Gastrocnemius medialis (tissue), 4 donors: ENCODE measurements at places on chromosomes 16 and 17.
A peak's percentile ranks its signal among the peaks of the same experiment; 100 is the strongest.

DNA sequence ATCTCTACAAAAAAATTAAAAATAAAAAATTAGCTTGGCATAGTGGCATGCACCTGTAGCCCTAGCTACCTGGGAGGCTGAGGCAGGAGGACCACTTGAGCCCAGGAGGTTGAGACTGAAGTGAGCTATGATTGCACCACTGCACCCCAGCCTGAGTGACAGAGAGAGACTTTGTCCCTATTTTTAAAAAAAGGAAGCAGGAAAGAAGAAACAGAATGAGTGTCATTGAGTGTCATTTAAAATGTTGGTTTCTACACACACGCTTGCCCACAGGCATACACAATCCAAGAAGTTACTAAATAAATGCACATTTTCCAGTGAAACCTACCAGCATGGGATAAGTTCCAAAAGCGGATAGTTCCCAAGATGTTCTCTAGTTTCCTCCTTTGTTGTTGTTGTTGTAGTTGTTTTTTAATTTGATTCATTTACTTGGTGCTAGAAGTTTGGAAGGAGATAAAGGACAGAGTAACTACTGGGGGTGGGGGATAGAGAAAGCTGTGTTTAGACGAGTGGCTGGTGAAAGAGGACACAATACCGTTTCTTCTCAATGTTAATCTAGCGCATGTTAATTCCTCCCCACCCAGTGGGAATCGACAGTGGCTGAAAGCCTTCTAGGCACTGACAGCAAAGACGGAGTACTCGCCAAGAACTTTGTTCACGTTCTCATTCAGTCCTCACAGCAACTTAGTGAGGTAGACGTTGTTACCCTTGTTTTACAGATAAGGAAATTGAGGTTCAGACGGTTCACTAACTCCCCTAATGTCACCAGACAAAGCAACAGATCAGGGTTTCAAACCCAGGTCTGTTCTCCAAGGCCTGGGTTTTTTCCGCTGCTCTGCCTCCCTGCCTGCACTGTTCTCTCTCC lies 17.3 kb downstream of the MRPS23 start:
- no peak for DNase-seq

GRCh38 chr17:10186771-10187410 lies 11.5 kb downstream of the GAS7 start:
- DNase-seq: no peak

GRCh38 chr17:9509236-9509816 lies 66.3 kb downstream of the STX8 start:
- no peak for DNase-seq

DNA sequence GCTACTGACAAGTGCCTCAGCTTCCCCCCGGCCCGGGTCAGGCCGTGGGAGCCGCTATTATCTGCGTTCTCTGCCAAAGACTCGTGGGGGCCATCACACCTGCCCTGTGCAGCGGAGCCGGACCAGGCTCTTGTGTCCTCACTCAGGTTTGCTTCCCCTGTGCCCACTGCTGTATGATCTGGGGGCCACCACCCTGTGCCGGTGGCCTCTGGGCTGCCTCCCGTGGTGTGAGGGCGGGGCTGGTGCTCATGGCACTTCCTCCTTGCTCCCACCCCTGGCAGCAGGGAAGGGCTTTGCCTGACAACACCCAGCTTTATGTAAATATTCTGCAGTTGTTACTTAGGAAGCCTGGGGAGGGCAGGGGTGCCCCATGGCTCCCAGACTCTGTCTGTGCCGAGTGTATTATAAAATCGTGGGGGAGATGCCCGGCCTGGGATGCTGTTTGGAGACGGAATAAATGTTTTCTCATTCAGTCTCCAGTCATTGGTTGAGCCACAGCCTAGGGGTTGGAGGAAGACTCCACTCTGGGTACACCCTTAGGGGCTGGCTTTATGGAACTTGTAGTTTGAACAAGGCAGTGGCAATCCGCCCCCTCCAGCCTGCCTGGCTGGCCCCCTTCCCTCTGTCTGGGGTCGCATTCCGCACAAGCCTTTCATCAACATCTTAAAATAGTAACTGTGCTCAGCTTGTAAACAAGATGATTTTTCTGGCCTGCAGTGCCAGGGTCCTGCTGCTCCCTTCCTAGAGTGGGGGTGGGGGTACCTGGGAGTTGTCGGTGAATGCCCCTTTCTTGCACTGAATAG lies 4.1 kb downstream of the SYNGR2 start:
- peak; percentile 41 for DNase-seq

DNA sequence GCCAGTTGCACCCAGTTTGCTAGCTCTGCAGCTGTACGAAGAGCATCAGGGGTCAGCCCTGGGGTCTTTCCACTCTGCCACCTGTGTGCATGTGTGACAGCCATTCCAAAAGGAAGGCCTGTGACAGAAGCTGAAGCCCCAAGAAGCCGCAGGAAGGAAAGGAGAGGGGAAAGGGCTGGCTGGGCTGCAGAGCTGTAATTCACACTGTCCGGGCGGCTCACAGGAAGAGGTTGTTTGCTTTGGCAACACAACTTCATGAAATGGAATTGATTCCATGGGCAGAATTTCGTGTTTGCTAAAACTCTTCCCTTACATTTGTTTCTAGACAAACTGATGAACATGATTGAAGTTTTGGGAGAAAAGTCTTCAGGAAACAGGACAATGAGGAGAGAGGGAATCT lies 14.8 kb downstream of the TMEM204 start:
- DNase-seq: no peak

- DNase-seq: no peak
These were observed 854.1 kb downstream of the KCNJ2 start for GRCh38 chr17:71023249-71024030.

GRCh38 chr16:27113341-27113841 lies 46.7 kb downstream of the C16orf82 start:
- no peak for DNase-seq

DNA sequence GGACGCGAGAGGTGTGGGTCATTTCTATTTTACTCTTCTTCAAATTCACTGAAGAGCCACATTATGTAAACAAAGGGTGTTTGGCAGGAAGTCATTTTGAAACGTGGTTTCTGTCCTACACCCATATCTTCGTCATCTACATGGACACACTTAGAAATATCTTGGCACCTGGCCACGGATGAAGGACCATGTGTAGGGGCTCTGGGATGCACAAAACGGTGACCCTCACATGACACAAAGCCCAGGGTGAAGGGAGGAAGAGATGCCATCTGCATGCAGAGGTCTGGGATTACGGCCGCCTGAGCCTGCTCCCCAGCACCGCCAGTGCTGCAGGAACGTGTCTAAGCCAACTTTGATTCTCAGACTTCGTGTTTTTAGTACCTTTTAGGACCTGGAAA lies 130.2 kb upstream of the CHMP6 start:
- peak; percentile 14 for DNase-seq

DNA sequence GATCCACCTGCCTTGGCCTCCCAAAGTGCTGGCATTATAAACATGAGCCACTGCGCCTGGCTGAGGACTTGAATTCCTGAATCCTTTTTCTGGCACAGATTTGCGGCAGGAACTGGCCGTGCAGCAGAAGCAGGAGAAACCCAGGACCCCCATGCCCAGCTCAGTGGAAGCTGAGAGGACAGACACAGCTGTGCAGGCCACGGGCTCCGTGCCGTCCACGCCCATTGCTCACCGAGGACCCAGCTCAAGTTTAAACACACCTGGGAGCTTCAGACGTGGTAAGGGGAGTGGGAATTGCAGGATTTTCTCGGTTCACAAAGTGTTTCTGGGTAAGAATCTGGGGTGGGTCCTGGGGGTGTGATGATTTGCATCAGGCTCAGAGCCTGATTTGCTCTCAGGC lies 41.0 kb downstream of the NDE1 start:
- no peak for DNase-seq

DNA sequence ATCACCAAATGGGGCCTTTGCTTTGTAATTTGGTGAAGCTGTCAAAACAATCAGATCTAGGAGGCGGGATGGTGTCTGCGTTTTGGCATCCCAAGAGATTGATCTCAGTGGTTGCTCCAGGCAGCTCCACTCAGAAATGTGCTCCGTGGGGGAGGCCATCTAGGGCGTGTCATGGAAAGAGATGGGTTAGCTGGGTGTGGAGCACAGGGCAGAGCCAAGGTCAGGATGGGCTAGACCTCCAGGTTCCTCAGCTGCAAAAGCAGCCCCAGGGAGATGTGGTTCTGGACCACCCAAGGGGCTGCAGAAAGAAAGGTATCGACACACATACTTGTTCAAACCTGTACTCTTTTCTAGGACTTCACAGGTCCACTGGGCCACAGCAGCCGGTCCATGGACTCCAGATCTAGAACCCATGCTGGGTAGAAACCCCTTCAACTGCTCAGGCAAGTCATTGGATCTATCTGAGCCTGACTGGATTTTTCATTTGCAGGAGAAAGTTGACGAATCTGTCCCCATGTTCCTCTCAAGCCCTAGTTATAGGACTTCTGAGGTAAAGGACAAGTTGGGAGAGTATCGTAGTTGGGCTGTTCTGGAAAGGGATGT lies 270.2 kb upstream of the RPL38 start:
- no peak for DNase-seq

GRCh38 chr17:50745631-50746030 lies 21.7 kb downstream of the ANKRD40CL start:
- no peak for DNase-seq

GRCh38 chr16:28205117-28205899 lies 6.5 kb downstream of the XPO6 start:
- DNase-seq: no peak

GRCh38 chr16:66155933-66156332 lies 210.6 kb upstream of the CDH5 start:
- DNase-seq: no peak

- DNase-seq: peak; percentile 28
These were observed 136.9 kb downstream of the BANP start for GRCh38 chr16:88088161-88088581.

DNA sequence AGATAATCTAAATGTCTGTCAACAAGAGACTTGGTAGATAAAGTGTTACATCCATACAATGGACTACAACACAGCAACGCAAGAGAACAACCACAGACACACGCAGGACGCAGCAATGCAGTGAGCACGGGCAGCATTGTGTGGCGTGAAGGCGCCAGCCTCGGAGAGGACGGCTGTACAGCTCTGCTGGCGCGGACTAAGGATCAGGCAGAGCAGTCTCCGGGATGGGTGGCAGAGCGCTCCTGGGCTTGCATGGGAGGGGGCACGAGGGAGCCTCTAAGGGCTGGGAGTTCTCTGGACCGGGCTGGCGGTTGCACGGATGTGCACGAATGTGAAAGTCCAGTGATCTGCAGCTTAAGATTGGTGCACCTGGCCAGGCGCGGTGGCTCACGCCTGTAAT lies 34.5 kb downstream of the ACTG1 start:
- no peak for DNase-seq

GRCh38 chr17:17792551-17793377 lies 44.0 kb downstream of the SREBF1 start:
- no peak for DNase-seq

- DNase-seq: no peak
These were observed 2.3 kb downstream of the CMIP start for GRCh38 chr16:81446907-81447268.

DNA sequence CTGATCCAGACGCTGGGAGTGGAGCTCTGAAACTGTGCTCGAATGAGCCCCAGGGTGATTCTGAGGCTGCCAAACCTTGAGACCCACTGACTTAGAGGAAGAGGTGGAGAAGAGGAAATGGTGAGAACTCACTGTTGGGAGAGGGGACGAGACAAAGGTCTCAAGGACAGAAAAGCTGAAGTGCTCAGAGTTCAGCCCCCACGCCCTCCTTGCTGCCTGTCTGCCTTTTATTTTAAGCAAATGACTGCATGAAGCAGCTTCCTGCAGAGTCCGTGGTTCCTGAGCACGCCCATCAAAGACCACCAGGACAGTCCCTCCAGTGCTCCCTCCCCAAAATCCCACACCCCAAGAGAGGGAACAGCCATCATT lies 20.4 kb downstream of the COTL1 start:
- DNase-seq: no peak

- DNase-seq: no peak
These were observed 214.7 kb downstream of the RPTOR start for GRCh38 chr17:80759377-80759673.

DNA sequence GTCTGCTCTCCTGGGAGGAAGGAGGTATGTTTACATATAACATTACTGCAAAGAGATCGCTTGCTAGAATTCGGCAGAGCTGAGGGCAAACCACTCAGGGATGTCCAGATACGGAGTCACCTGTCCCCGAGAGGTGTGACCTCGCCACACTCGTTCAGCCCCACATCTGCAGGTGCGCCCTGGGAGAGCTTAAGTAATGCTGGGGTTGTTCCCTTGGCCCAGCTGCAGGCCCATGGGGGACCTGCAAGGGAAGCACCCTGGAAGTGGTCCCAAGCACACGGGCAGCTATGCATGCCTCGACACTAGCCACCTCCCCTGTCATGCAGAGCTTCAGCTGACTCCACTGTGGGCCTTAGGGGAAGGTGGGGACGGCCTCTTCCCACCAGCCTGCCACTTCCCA lies 22.2 kb downstream of the USP22 start:
- DNase-seq: no peak

DNA sequence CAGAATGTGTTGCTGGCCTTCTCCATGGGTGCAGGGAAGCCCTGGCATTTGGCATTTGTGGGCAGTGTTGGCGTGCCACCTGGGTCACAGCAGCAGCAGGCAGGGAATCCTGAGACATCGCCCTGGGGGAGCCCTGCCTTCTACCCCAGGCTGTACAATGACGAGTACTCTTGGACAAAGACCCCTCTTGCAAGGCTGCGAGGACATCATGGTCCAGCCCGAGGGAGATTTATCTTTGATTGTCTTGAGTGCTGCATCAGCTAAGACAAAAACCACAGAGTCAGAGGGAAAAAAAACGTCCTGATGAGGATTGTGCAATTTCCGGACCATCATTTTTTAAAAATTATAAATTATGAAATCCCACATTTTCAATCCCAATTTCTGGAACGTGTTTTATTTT lies 3.7 kb downstream of the CRISPLD2 start:
- peak; percentile 63 for DNase-seq

GRCh38 chr16:49886554-49887094 lies 30.7 kb upstream of the ZNF423 start:
- DNase-seq: no peak

- no peak for DNase-seq
These were observed 645 bp upstream of the ELMO3 start for GRCh38 chr16:67198238-67198734.

DNA sequence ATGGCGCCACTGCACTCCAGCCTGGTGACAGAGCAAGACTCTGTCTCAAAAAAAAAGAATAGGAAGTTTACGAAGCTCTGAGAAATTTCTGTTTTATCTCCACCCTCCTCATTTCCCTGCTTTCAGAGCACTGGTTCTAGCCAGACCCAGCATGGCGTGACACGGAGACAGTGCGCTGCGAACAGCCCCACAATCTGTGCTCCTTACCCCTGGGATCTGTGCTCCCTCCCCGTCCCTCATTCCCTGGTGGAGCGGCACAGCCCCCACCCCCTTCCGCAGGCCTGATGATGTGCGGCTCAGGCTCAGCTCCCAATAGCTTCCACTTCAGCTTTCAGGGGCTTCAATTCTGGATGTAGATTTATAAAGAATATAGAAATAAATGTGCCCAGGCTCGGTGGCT lies 56.1 kb upstream of the ENDOV start:
- DNase-seq: no peak

DNA sequence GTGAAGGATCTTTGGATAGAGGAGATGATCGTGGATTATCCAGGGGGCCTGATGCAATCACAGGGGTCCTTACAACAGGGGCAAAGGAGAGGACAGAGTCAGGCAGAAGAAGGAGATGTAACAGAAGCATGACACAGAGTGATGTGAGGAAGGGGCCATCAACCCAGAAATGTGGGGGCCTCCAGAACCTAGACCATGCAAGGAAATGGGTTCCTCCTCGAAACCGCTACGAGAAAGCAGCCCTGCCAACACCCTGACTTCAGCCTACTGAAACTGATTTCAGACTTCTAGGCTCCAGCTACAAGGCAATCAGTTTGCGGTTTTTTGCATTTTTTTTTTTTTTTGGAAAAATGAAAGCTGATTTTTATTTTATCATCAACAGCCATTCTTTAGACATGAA lies 34.0 kb downstream of the ZFHX3 start:
- DNase-seq: no peak

GRCh38 chr17:28916302-28916934 lies 13.5 kb upstream of the DHRS13 start:
- DNase-seq: peak; percentile 52
